ENCODE measurements at places on chromosomes 1 and 21.
A peak's percentile ranks its signal among the peaks of the same experiment; 100 is the strongest.

DNA sequence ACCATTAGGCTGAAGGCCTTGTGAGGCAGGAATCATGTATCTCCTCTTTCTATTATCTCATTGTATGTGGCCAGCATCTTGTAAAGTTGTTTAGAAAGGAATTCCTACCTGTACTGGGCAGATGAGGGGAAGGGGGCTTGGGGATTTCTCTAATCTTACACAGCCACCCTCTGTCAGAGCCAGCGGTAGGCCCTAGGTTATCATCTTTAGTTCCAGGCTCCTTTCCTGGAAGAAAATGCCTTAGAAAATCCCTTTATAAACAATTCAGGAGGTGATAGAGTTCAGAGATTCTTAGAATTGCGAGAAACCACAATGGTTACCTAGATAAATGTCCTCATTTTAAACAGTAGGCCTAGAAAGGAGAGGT lies 35.2 kb downstream of the DPT start:
- DNase-seq: no peak

DNA sequence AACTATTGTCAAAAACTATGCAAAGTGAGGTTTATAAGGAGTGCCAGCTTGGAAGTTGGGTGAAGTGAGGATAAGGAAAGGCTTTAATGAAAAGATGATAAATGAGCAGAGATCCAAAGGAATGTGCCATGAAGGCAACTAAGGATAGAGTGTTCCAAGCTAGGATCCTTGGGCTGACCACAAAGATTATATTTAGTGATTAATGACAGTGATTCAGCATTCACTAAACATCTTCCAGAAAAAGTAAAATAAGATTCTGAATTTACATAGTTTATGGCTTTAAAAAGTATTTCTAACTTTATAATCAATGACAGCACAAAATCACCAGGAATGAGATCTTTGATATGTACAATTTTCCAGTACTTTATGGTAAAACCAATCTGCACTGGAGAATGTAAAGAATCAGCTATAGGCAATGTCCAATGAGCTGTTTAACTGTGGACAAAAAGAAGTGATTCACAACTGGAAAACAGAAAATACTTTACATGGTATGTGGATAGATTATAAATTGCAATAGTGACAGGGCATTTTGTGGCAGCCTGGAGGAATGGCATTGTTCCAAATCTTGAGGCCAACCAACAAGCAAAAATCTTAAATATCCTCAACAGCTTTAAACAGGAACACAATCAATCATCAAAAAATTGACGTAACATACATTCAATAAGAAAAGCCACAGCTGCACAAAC lies 91.2 kb upstream of the KCTD3 start:
- DNase-seq: no peak

- no peak for DNase-seq
These were observed 393.7 kb upstream of the ST6GALNAC5 start for GRCh38 chr1:76473591-76473990.

- DNase-seq: no peak
These were observed 23.2 kb upstream of the CAMTA1 start for GRCh38 chr1:6762060-6762459.

- peak; percentile 78 for DNase-seq
These were observed 6.4 kb downstream of the NUAK2 start for GRCh38 chr1:205315008-205315618.
